ENCODE measurements at places on chromosomes 7 and 10.

DNA sequence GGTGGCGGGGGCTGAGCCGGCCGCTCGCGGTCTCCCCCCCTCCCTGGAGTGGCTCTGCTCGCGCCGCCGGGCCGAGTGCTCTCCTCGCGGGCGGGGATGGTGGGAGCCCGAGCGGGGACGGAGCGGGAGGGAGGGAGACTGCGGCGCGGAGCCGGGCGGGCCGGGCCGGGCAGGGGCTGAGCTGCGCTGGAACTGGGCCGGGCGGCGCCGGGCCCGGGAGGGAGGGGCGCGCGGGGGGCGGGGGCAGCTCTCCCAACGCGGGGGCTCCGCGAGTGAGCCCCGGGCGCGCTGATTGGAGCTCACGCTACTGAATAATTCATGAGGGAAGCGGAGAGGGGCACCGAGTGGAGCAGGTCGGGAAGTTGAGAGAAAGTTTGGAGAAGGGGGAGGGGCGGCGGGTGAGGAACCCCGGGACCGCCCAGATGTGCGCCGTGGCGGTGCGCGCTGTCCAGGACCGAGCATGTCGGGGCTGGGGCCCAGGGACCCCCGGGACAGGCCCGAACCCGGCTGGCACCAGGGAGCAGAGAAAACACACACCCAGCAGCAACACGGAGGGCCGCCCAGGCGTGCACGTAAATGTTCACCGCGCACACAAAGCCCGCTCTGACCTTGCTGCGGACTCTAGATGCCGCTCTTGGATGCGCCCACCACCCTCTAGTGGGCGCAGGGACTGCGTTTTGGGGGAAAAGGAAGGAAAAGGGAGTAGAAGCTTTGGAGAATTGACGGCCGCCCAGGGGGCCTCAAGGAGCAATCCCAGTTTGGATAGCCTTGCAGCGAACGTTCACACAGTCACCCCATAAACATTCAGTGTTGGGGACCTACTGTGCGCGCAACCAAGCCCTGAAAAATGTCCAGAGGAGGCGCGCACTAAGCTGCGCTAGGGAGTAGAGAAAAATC lies at the start of gene EPHB4:
Gene EPHB4 (minus strand): TSS at position 194 of the 897 bp plus-strand sequence. CDS start 493 bp downstream, outside the sequence.
- DNase-seq, result peak; percentile 86

GRCh38 chr7:101362334-101363195 lies at the start of gene COL26A1:
Gene COL26A1 (plus strand): TSS chr7:101362875. CDS start chr7:101363033, 158 bp downstream.
- DNase-seq, result peak; percentile 75

- DNase-seq, result no peak
Observed at GRCh38 chr10:132946-133898, 2.0 kb upstream of the ZMYND11 start.

- no peak for DNase-seq
Observed at GRCh38 chr10:84217746-84218145, 7.6 kb downstream of the LRIT2 start.

DNA sequence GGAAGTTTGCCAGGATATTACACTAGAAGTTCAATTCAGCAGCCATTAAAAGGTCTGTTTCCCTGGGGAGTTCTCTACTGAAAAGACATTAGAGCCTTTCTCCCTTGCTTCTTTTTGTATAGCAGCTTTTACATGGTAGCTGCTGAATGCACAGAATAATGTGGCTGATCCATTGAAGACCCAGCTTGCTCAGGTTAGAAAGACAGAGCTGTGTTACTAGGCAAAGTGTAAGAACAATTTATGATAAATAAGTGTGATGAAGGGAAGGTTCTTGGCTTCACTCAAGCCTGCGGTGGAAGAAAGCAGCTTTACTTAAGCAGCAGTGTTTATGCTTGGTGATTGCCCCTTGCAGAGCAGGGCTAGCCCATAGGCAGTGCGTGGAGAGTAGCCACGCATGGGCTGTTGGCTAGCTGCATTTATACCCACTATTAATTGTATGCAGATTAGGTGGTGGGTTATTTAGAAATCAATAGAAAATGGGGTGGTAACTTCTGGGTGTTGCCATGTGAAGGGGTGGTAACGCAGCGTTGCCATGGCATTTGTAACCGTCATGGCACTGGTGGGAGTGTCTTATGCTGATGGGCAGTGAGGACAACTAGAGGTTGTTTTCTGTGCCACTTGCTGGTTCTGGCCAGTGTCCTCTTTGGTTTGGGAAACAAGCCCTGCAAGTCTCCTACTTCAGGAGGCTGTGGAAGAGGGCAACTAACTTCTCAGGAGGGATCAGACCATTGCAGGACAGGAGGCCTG lies 942.9 kb downstream of the NRG3 start:
- DNase-seq, result no peak

- DNase-seq, result no peak
Observed at GRCh38 chr10:31961277-31962074, 32.8 kb upstream of the ARHGAP12 start.

DNA sequence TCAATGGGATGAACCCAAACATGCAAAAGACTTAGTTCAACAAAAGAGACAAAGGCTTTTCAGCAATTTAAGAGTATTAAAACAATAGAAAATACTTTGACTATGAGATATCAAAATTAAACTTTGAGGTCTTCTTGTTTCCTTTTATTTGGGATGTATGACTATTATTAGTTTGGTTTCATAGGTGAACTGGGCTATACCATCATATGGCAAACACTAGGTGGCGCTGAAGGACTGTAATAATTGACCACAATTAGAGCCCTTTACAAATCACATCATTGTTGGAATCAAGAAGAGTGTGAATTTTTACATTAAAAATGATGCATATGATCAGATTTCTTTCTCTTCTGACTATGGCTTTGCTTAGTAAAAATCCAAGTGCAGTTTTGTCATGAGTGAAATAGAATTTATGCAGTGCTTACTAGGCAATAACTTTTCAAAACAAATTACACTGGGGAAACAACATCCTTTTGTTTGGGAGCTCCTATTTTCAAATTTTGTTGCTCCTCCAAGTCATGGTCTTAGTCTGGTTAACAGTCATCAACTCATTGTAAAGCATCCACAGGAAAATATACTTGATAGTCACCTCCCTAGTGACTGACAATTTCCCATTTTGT lies 14.7 kb upstream of the NXPH1 start:
- DNase-seq, result peak; percentile 46

- no peak for DNase-seq
Observed at GRCh38 chr7:157866336-157866924, 529.6 kb downstream of the DNAJB6 start.

GRCh38 chr10:28691187-28691694 lies 13.9 kb downstream of the BAMBI start:
- no peak for DNase-seq

DNA sequence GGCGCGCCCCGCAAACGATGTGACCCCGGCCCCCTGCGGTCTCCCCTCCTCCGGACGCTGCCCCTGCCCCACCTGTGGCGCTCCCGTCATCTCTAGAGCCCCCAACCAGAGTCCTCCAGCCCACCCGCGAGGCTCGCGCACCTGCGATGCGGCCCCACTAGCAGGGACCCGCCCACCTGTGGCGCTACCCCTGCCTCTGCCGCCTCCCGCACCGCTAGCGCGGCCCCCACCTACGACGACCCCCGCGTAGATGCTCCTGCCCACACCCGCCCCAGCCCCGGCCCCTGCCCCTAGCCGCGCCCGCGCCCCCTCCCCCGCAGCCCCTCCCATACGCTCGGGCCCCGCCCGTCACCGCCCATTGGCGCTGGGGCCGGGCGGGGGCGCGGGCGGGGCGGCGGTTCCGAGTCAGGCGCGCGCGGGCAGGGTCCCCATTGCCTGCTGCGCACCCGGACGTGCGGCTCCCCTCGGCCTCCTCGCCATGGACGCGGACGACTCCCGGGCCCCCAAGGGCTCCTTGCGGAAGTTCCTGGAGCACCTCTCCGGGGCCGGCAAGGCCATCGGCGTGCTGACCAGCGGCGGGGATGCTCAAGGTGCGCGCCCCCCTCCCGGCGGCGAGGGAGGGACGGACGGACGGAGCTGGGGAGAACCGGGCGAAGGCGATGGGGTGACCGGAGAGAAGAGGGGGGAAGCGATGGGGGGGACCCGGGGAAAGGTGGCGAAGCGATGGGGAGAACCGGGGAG lies at the start of gene PFKP:
Gene PFKP (plus strand): TSS at position 431 of the 741 bp plus-strand sequence. CDS start 48 bp downstream, at position 479.
- DNase-seq, result peak; percentile 84

GRCh38 chr7:139972029-139972428 lies 90.7 kb downstream of the PARP12 start:
- DNase-seq, result no peak

DNA sequence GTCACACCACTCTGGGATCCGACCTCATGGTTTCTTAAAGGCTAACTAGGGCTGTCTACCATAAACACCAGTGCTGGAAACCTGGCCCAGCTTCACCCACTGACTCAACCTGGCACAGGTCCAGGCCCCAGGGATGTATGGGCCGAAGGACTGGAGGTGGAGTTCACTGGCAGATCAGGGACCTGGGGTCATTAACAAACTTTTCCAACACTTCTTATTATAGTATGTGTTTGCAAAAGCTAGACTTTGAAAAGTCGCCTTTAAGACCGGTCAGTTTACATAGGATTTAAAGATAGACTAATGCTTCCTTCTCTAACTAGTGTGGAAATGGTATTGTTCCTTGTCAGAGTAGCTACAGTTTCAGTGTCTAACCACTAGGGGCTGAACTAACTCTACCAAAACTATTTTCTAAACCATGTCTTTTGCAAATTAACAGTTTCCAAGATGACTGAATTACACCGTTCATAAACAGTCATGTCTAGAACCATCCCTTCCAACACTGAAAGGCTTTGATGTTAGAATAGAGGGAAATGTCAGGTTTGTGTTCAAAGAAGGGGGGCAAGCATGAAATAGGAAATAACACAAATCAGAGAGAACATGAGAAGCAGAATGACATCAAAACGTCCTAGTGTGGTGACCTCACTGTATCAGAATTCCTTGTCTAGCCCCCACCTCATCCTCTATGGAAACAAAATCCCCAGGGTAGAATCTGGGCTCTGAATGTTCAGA lies 29.7 kb downstream of the STN1 start:
- peak; percentile 33 for DNase-seq

DNA sequence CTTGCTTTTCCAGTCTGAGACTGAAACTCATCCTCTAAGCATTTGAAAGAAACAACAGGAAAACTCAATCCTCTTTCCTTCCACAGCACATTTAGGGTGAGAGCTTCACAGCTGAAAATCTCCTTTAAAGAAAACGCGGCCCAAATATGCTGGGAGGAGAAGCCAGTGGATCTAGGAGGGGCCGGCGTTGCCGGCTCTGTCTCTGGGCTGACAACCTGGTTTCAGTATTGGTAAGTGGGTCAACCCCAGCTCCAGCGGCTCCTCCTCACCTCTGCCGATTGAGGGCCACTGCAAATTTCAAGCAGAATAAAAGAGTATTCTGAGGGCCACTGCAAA lies 75.3 kb upstream of the CPXM2 start:
- no peak for DNase-seq

DNA sequence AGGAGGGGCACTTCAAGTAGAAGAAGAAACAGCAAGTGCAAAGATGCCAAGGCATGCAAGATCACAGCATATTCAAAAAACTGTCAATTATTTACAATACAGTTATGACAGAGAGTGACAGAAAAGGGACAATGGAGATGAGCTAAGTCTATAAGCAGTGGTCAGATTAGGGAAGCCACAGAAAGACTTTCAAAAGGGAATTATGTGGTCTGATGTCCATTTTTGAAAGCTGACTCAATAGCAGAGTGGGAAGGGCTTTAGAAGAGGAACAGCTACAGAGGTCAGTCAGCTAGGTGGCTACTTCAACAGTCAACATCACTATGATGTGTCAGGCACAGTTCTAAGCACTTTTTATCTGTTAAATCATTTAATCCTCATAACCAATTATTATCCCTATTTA lies 45.2 kb upstream of the SPOCK2 start:
- no peak for DNase-seq

GRCh38 chr10:69685802-69686585 lies 55.9 kb downstream of the FAM241B start:
- DNase-seq, result no peak

GRCh38 chr10:124745252-124745651 lies 1.1 kb upstream of the FAM53B start:
- no peak for DNase-seq

DNA sequence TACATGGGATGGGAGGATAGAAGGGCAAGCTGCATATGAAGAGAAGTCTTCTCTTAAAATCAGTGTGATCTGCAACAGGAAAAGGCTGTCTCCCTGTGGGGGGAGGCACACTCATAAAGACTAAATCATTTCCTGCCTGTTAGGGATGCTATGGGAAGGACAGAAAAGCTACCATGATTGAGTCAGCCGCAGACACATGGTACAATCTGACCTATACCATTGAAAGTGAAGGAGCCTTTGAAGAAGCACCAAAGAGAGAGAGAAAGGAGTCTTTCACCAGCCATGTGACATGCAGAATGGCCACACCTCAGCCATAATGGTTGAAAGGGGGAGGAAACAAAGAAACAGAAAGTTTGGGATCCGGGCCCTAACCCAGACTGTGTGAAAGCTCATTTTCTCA lies 29.1 kb downstream of the NUDCD3 start:
- DNase-seq, result no peak

GRCh38 chr10:59448616-59449015 lies 86.3 kb upstream of the FAM13C start:
- no peak for DNase-seq

GRCh38 chr7:1810961-1811849 lies 141.1 kb downstream of the ELFN1 start:
- no peak for DNase-seq

DNA sequence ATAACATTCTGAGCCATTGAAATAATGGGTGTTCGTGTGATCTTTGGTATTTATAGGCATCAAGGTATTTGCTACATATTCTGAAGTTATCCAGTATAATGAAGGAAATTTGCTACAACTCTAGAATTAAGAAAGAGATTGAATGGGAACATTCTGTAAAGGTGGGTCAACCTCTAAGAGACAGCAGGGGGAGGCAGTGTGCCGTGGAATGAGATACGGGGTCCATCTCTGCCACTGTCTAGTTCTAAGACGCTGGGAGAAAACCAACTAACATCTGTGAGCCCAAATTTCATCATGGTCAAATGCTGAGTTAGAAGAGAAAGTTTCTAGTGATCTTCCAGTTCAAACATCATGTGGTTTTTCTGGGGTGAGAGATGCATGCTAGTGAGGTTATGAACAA lies 368.9 kb downstream of the SORCS1 start:
- no peak for DNase-seq

GRCh38 chr7:22629056-22629455 lies 97.9 kb upstream of the IL6 start:
- DNase-seq, result no peak

GRCh38 chr7:135853499-135853898 lies 104.9 kb upstream of the FAM180A start:
- DNase-seq, result no peak

DNA sequence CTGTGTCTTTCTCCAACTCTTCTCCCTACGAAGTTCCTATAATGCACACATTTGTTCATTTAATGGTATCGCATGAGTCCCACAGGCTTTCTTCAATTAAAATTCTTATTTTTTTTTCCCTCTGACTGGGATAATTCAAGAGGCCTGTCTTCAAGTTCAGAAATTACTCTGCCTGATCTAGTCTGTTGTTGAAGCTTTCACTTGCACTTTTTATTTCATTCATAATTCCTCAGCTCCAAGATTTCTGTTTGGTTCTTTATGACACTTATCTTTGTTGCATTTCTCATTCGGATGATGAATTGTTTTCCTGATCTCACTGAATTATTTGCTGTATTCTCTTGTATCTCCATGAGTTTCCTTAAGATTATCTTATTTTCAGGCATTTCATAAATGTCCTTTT lies 103.9 kb downstream of the RSU1 start:
- no peak for DNase-seq

GRCh38 chr7:107742678-107743566 lies 1.0 kb upstream of the CBLL1 start:
- peak; percentile 67 for DNase-seq

- DNase-seq, result no peak
Observed at GRCh38 chr10:30432622-30433305, 1.2 kb upstream of the MAP3K8 start.
